ENCODE measurements at places on chromosomes 16 and 17. TPM values are rescaled to one million over a fixed set of nuclear protein-coding genes. Genes with fewer than 3 reads are reported as not detected.
A peak's percentile ranks its signal among the peaks of the same experiment; 100 is the strongest.

DNA sequence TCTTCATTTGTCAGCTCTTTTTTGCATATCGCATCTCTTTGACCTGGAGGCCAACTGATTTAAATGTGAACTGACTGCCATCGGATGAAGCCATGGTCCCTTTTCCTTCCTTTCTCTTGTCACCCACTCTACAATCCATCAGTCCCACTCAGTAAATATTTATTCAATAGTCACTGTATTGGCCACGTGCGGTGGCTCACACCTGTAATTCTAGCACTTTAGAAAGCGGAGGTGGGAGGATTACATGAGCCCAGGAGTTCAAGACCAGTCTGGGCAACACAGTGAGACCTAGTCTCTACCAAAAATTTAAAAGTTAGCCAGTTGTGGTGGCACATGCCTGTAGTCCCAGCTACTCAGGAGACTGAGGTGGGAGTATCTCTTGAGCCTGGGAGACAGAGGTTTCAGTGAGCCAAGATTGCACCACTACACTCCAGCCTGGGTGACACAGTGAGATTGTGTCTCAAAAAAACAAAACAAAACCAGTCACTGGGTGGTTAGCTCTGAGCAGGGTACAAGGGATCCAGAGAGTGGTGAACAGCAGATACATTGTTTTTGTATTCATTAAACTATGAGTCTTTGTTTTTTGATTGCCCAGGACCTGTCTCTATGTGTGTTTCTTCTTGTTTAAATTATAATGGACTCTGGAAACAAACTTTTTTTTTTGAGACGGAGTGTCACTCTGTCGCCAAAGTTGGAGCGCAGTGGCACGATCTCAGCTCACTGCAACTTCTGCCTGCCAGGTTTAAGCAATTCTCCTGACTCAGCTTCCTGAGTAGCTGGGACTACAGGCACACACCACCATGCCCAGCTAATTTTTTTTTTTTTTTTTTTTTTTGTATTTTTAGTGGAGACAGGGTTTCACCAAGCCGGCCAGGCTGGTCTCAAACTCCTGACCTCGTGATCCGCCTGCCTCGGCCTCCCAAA lies 6.9 kb downstream of the PHAF1 start:
- DNase-seq, result peak; percentile 26

DNA sequence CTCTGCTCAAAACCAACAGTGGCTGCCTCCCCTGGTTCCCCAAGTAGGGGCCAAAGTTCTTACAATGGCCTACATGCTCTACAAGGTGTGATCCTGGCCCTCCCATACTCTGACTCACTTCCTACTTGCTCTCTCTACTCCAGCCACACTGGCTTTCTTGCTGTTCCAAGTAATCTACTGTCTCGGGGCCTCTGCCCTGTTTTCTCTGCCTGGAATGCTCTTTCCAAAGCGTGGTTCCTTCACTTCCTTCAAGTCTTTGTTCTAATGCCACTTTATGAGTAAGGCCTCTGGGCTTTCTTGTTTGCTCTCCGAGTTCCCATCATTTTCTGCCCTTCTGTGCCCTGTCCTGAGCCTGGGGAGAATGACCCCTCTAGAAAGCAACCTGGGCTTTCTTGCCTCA lies 4.1 kb upstream of the CDH3 start:
- no peak for DNase-seq

GRCh38 chr16:88635671-88636319 lies 2.6 kb upstream of the IL17C start:
- DNase-seq, result no peak

DNA sequence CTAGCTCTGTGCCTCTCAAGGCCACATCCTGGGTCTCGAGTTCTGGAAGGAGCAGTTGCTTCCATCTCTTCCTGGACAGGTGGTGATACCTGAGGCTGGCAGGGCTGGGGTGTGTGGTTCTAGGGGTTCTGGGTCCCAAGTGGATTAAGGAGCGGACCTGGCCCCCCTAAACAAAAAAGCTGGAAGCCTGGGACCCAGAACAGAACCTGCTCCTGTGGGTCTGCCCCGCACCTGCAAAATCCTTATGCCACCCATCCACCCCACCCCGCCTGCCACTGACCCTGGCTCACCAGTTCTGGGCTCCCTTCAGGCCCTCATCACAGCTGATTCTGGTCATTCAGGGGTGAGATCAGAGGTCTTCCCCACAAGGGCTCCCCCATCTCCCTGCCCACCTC lies 44.8 kb downstream of the ADCY7 start:
- no peak for DNase-seq

DNA sequence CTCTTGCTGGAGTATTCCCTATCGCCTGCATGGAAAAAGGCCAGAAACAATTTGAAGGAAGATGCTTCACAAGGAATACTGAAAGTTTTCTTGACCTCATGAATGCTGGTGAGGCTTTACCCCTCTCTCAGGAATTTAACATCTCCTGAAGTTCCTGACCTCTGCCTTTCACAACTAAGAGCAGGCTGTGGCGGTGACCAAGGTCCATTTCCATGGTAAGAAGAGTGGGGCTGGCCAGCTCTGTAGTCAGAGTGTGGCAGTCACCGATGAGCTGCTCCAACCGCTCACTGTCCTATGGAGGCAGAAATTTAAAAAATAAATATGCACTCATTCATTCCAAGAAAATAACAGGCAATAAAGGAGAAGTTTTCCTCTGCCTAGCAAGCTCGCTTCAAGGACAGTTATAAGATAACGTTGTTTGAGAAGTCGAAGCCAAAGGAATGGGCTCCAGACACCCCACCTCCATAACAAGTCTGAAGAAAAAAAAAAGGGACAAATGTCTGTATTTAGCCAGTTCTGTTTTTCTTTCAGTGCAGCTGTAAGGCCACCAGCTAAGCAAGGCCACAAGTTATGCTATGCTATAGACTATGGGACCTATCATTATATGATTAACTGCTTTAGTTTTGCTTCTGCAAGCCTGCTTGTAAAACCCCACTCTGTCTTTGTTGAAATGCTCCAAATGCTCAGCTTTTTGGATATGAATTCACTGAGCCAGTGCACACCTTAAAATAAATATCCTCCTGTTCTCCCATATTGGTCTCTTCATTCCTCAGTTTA lies 6.0 kb upstream of the CCL4L2 start:
- DNase-seq, result no peak

GRCh38 chr16:84574191-84574590 lies 43.7 kb downstream of the COTL1 start:
- no peak for DNase-seq

- DNase-seq, result peak; percentile 76
Measured at GRCh38 chr17:68398691-68399637, 58.3 kb downstream of the WIPI1 start.

- no peak for DNase-seq
Measured at GRCh38 chr17:63039342-63039741, 73.3 kb downstream of the TANC2 start.

DNA sequence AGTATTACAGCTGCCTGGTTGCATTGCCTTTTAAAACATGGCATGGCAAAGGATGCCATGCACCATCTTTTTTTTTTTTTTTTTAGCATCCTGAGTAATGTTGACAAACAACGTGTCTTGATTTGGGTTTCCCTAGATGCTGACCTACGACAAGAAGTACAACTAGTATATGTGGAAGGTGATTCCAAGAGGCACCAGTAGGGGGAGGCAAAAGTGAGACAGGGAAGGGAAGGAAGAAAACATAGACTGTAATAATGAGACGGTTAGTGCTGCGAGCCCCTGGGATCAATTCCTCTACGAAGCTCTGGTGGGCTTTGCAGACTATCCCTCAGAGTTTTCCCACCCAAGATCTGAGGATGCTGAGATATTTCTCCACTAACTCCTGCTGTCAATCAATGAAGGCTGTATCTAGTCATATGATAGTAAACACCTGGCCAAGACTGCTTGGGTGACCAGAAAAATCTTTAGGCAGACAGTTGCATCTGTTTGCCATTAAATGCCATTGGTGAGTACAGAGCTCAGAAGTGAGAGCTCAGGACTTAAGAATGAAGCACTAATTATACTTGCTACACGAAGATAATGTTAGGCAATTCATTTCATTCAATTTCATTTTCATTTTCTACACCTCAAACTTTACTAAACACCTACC lies 458.6 kb upstream of the GOT2 start:
- DNase-seq, result peak; percentile 46

DNA sequence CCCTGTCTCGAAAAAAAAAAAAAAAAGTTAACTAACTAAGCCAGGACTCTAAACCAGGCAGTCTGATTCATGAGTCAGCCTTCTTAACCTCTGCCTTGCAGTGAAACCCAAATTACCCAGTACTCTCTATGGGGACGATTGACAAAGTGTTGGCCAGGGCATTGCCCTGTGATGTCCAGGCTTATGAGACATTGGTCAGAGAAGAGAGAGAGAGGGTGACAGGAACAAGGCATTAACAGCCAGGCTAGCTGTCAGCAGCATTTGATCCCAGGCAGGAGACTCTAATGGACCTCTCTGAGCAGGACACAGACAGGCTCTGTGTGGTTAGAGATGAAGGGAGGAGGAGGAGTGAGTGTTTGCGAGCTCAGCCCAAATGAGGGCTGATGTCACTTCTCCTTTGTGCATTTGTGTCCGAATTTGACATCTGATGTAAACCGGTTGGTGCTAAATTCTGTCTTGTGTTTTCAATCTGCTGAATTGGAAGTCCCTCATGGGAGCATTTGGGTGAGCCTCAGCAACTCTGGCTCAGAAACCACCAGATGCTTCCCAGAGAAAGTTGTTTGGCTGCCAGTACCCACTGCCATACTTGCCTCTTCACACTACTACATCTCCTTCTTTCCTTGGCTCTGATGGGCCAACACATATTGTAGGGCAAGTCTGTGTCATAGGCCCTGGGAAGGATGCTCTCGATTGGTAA lies 4.3 kb upstream of the MYL4 start:
- DNase-seq, result no peak

- DNase-seq, result no peak
Measured at GRCh38 chr17:147796-148740, 10.7 kb downstream of the SCGB1C2 start.

DNA sequence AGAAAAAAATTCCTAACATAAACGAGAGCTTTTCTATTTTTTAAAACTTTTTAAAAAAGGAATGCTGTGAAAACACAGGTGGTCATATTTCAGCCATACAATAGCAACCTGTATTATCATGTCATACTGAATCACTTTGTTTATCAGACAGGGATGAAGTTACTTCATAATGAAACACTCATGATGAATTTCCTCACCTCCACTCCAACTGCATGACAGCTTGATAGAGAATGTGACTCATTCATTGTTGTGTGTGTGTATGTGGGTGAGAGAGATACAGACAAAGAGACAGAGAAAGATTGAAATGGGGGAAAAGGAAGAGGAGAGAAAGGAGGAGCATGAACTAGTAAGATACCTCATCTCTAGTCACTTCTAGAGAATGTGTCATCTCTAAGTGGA lies 109.0 kb downstream of the SYCE1L start:
- DNase-seq, result peak; percentile 87

DNA sequence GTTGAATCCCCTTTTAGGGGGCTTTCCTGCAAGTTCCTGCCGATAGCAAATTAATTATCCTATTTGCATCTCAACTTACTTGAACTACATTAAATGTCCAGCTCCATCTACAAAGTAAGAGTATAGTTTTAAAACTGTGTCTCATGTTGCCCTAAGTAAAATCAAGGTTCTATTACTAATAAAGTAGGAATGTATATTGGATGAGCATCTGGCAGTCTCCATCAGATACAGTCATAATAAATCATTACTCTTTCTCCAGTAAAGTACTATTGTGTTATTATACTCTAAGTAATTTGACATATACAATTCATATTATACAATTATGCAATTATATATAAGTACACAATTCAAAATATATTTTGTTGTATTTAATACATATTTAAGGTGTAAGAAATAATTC lies 249.3 kb downstream of the CEP112 start:
- no peak for DNase-seq

GRCh38 chr16:4922721-4923342 lies 14.1 kb downstream of the PPL start:
- DNase-seq, result no peak

GRCh38 chr17:19996502-19996901 lies 12.7 kb upstream of the SPECC1 start:
- no peak for DNase-seq

GRCh38 chr16:15847611-15848175 lies 9.1 kb downstream of the MYH11 start:
- DNase-seq, result no peak

DNA sequence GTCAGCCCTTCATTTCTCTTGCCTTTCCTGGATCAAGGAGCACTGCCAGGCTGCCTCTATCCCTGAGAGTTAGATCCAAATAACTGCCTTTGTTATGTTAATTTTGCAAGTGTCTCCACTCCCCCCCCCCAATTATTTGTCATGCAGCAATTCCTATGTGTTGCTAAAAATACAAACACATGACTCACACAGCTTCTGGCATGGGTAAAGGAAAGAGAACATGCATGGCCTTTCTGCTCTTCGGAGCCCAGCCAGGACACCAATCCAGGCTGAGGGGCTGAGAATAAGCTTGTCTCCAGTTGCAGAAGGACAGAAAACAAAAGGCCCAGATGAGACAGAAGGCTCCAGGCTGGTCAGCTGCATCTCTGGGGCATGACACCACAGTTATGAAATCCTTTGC lies 148.0 kb upstream of the TNRC6C start:
- peak; percentile 52 for DNase-seq

- no peak for DNase-seq
Measured at GRCh38 chr16:85574672-85575475, 38.2 kb upstream of the GSE1 start.

DNA sequence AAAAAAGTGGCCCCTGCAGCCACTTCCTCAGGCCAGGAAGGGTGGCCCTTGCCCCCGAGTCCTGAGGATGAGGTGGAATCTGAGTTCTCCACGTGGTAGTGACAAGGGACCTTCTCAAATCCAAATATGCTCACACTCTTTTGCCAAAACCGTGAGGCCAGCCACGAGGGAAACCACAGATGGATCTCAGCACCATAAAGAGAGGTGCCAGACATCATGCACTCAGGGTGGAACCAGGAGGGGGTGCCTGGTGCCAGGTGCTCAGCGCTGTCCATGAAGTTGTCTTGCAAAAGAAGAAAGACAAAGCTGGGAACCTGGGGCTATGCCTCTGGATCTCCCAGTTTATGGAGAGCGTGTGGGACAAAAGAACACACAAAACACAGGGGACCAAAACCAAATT lies 45.2 kb upstream of the MED9 start:
- DNase-seq, result no peak

The PPP1R1B gene
- not detected for polyA plus RNA-seq

The SLC2A4 gene
- 0.12 TPM for polyA plus RNA-seq

The ABCA9 gene
- 7.7 TPM for polyA plus RNA-seq

The KCNJ12 gene
- polyA plus RNA-seq, result 0.19 TPM

The ARL17B gene
- 3.1 TPM for polyA plus RNA-seq

The KRTAP9-4 gene
- polyA plus RNA-seq, result not detected

The DNASE1L2 gene
- polyA plus RNA-seq, result 1.3 TPM

The GUCY2D gene
- polyA plus RNA-seq, result not detected

The GH2 gene
- not detected for polyA plus RNA-seq

The GNGT2 gene
- 2.8 TPM for polyA plus RNA-seq

The KRT26 gene
- polyA plus RNA-seq, result not detected

Measured in endothelial cell of umbilical vein (primary cell).